ENCODE measurements at places on chromosomes 2 and 18.
A peak's percentile ranks its signal among the peaks of the same experiment; 100 is the strongest.

DNA sequence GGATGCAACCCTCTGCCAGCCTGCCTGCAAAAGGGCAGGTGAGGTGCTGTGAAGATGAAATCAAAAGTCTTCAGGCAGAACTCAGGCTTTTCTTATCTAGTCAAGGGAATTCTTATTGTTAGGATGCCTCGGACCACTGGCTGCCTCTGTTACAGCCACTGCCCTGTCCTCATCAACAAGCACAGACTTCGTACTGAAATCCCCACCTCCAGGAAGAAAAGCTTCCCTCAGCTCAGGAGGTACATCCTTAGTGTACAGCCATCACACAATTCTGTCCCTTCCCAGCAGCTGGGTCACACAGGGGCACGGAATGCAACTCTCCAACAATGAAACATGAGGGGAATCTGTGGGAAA lies 10.1 kb upstream of the RNU4ATAC start:
- no peak for DNase-seq

GRCh38 chr2:16226943-16227664 lies 286.8 kb downstream of the MYCN start:
- DNase-seq, result no peak

- no peak for DNase-seq
These were observed 229.5 kb downstream of the FHOD3 start for GRCh38 chr18:36527051-36527450.

- peak; percentile 39 for DNase-seq
These were observed 349.1 kb downstream of the ANAPC1 start for GRCh38 chr2:111534910-111535352.

DNA sequence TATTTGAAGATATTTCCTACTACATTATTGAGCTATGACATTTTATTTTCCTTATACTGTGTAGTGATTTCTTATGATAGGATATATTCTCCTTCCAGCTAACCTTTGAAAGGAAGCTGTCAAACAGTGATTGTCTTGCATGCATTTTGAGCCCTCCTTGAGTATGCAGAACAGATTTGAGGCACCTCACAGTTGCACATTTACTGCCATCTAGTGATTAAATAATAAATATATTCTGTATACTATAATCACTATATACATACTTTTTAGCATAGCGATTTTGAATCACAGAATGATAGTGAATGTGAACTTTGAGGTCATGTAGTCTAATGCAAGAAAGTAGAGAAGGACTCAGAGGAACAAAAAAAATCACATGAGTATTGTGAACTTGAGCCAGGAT lies 268.4 kb upstream of the CDH19 start:
- no peak for DNase-seq

GRCh38 chr2:96423828-96424227 lies 81.3 kb downstream of the NEURL3 start:
- no peak for DNase-seq

GRCh38 chr18:73733806-73734314 lies 413.8 kb downstream of the FBXO15 start:
- DNase-seq, result no peak

DNA sequence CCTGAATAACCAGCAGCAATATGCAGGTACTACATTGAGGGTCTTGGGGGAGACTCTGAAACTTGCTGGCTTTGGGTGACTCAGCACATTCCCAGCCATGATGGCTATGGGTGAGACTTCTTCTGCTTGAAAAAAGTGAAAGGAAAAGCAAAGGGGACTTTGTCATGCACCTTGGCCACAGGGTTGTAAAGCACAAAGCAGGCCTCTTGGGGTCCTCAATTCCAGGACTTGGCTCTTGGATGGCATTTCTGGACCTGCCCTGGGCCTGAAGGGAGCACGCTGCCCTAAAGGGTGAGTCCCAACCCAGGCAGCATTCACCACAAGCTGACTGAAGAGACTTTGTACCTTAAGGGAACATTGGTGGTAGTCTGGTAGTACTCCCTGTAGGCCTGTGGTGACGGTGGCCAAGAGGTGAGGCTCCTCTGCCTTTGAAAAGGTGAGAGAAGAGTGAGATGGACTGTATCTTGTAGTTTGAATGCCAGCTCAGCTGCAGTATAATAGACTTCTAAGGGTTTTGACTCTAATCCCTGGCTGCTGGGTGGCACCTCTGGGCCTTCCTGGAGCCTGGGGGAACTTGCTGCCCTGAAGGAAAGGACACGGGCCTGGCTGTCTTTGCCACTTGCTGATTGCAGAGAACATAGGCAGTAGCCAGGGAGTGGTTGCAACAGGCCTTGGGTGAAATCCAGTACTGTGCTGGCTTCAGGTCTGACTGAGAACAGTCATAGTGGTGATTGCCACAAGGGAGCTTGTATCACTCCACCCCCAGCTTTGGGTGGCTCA lies 36.5 kb upstream of the CYTIP start:
- no peak for DNase-seq

- no peak for DNase-seq
These were observed 47.6 kb downstream of the LIPG start for GRCh38 chr18:49609256-49610021.

GRCh38 chr2:143519521-143519920 lies 390.3 kb downstream of the ARHGAP15 start:
- no peak for DNase-seq

GRCh38 chr2:203871371-203871983 lies 3.9 kb downstream of the CTLA4 start:
- DNase-seq, result no peak

- no peak for DNase-seq
These were observed 215.7 kb downstream of the MGAT5 start for GRCh38 chr2:134469516-134470115.

GRCh38 chr2:102798181-102798580 lies 36.4 kb downstream of the TMEM182 start:
- no peak for DNase-seq

DNA sequence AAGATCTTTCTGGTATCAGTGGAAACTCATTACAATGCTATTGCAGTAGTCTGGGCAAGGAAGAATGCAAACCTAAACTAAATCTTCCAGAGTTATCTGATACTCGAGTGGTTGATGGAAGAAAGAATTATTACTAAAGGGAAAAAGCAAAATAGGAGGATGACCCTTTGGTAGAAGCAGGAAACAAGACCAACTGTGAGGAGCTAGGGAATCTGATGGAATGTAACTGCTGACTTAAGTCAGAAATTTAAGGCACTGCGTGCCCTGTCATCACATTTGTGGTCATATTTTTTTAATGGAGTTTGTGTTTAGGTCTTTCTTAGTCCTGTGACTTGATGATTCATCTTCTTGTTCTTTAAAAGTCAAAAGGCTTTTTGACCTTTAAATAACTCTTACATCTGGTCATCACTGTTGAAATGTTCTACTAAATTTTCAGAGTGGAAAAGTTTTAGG lies 36.5 kb upstream of the ARMC9 start:
- peak; percentile 96 for DNase-seq

- no peak for DNase-seq
These were observed 59.0 kb downstream of the SMAD7 start for GRCh38 chr18:48891721-48892120.

GRCh38 chr2:224922142-224922727 lies 120.0 kb downstream of the DOCK10 start:
- no peak for DNase-seq

GRCh38 chr2:96737831-96738230 lies 2.0 kb downstream of the LMAN2L start:
- no peak for DNase-seq

DNA sequence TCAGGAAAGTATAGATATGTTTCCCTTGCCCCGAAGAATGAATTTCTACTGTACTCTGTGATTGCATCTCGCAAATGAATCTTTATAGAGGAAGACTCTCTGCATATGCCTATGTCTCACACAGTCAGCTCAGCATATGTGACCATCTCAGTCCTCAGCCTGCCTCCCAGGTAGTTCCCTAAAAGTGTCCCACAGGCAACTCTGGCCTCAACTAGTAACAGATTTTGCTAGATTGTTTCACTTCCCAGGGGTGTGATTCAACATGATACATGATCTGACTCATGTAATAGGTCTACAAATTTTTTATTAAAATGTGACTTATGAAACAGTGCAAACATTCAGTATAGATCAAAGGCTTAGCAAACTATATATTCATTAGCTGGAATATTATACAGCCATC lies 296.6 kb upstream of the CRIM1 start:
- no peak for DNase-seq

- no peak for DNase-seq
These were observed 21.9 kb downstream of the FOSL2 start for GRCh38 chr2:28414583-28414982.

- DNase-seq, result no peak
These were observed 16.4 kb upstream of the TMEM247 start for GRCh38 chr2:46462936-46463335.

- no peak for DNase-seq
These were observed 111.2 kb upstream of the AGAP1 start for GRCh38 chr2:235382601-235383000.

DNA sequence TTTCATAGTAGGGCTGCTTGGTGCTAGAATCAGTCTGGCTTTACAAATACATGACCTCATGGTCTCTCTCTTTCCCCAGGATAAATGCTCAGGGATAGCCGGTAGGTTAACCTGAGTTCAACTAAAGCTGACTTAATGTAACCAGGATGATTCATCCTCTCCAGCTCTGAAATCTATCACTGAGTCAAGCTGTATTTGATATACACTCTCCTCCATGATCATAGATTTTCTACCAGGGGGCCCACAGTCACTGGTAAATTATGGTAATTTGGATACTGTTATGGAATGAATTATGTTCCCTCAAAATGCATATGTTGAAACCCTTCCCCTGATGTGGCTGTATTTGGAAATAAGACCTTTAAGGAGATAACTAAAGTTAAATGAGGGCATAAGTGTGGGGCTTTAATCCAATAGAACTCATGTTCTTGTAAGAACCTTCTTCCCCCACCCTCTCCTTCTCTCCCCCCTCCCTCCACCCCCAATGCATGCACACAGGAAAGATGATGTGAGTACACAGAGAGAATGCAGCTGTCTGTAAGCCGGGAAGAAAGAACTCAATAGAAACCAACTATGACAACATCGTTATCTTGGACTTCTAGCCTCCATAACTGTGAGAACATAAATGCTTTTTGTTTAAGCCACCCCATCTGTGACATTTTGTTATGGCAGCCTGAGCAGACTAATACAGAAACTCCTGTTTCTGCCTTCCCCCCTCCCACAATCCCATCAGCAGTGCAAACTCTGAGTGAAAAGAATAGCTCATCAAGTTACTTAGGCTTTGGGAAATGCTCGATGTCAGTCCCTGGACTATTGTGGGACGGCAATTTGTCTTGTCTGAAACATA lies 134.9 kb upstream of the KYNU start:
- DNase-seq, result no peak

DNA sequence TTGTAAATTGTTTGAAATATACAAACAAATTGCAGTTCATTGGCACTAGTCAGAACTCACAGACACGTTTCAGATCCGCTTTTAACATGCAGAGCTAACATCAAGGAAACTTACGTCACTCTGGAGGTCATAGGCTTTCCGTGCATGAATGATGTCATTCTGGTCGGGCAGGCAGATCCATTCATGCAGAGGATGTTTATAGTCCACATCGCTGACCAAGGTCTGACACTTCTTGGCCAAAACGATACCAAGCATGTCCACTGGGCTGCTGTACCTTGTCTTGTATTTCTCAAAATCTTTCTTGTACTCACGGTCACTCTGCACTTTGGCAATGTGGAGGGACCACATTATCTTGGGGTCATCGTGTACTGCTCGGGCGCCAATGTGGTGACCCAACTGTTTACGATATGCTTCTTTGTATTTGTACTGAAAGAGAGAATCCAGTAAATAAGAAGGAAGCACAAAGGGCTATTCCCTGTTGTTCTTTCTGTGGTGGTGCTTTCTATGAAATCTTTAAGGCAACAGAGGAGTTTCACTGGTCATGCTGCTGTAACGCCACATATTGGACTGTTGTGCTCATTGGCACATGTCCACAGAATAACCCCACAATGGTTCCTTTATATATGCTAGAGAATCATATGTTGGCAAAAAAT lies 114.8 kb downstream of the NEB start:
- DNase-seq, result peak; percentile 45

DNA sequence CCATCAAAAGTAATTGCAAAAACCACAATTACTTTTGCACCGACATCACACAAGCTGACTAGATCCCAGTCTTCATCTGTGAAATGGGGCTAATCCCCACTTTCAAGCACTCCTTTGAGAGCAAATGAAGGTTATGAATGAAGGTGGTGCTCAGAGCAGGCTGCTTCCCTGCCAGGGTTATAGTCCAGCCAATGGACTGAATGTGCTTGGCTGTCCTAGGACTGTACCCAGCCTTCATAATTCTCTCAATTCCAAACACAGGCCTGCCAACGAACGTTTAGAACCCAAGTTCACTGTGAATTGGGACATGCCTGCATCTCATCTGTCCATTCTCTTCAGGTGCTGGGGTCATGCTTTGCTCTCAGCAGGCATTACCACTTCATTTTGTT lies 27.8 kb upstream of the ICOS start:
- DNase-seq, result no peak

DNA sequence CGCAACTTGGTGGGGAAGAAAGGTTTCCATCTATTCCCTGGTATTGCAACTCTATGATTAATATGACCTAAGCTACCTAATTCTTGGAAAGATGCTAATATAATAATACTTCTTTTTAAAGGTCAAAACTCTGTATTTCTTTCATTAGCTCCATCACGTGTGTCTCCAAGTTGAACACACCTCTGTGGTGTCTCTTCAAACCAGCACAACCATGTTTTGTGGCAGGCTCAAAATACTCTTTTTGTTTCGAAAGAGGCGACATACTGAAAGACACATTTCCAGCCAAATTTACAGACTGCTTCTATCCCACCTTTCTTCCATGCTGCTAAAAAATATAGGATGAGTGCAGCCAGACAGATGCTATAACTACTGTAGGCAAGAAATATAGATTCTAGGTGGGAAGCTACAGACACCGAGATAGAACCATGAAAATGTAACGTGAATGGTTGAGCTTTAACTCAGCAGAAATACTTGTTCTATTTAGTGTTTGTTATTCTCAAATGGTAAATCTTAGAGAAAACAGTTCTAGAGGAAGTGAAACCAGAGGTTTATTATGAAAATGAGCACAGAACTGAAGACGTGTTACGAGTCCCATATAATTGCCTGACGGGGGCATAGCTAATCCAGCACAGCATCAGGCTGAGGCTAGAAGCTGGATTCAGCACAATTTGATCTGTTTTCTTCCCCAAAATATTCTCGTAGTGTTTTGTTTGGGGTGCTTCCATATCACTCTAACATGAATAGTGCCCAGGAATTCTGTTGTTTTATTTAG lies 991.5 kb upstream of the FANCL start:
- DNase-seq, result no peak

- DNase-seq, result no peak
These were observed 26.3 kb upstream of the GREB1 start for GRCh38 chr2:11507517-11507916.

GRCh38 chr2:218516614-218517013 lies 51.5 kb downstream of the USP37 start:
- DNase-seq, result no peak

DNA sequence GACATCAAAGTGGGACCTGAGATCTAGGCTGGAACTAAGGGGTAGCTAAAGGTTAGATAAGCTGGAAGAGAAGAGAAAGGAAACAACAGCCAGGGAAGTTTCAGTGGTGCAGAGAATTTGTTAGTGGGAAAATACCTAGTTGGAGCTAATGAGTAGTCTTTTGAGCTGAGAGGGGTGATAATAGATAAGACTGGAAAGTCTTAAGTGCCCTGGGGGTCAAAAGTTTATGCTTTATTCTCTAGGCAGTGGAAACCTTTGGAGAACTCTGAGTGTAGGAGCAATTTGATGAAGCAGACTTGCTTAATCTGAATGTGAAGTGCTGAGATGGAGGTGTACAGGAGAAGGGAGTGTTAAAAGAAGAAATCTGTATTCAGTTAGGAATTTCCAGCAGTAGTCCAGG lies 90.8 kb downstream of the CPS1 start:
- DNase-seq, result no peak

GRCh38 chr2:1799174-1799573 lies 54.9 kb upstream of the PXDN start:
- no peak for DNase-seq

Data from kidney epithelial cell (primary cell).